Cardiac fibroblast (primary cell): ENCODE measurements at places on chromosomes 2 and 18.
A peak's percentile ranks its signal among the peaks of the same experiment; 100 is the strongest.

DNA sequence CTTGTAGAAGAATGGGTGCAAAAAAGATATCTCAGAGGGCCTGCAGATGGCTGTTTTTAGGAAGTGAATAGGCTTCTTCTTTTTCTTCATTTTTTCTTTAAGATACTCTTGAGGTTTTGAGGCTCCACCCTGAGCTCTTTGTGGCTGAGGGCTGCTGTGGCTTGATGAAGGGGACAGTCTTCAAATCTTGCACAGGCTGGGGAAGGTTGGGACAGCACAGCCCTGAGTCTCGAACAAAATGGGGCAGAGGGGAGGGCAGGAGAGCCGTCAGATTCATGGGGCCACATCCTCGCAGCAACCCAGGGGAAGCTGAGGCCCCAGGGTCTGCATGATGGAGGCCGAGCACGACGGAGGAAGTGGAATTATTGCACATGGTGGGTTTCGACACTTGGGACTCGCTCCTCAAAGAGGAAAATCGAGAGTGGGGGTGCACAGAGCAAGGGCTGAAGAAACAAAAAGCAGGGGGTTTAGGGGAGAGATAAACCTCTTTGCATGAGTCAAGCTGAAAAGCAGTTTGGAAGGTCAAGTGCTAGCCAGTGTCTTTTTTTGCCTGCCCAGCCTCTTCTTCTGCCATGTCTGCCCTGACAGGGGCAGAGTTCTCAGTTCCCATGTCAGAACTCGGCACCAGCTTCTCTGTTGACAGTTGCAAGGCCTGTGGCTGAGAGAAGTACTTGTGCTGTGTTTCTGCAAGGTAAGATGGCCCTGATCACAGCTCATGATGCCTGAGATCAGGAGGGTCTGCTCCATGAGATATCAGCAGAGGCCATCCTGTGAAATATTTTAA lies 19.5 kb downstream of the INPP4A start:
- no peak for DNase-seq

DNA sequence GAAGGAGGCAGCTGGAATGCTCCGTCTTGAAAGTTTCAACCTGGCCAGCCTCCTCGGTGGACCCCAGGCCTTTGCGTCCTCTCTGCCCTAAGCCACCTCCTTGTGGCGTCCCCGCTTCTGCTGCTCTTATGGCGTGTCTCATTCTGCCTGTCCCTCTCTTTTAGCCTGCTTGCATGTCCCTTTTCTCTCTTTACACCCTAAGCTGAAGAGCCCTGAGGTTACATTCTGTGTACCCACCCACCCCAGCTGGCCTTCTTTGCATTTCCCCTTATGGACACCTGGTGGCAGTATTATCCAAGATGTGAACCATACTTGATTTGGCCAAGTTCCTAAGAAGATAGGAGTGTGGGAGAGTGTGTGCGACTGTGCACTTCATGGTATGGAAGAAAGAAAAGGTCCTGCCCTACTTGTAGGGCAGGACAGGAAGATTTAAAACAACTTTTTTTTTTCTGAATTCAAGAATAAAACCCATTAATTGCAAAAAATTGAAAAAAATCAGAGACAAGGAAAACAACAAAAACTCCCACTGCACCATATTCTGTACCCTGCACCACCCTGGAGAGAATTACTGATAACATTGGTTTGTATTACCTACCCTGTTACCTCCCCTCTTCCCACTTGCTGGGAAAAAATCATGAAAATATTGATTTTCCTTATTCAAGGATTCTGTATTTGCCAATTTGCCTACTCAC lies 77.4 kb downstream of the DYSF start:
- DNase-seq, result peak; percentile 65

- DNase-seq, result peak; percentile 70
Measured at GRCh38 chr2:54306556-54306955, 50.5 kb upstream of the TSPYL6 start.

DNA sequence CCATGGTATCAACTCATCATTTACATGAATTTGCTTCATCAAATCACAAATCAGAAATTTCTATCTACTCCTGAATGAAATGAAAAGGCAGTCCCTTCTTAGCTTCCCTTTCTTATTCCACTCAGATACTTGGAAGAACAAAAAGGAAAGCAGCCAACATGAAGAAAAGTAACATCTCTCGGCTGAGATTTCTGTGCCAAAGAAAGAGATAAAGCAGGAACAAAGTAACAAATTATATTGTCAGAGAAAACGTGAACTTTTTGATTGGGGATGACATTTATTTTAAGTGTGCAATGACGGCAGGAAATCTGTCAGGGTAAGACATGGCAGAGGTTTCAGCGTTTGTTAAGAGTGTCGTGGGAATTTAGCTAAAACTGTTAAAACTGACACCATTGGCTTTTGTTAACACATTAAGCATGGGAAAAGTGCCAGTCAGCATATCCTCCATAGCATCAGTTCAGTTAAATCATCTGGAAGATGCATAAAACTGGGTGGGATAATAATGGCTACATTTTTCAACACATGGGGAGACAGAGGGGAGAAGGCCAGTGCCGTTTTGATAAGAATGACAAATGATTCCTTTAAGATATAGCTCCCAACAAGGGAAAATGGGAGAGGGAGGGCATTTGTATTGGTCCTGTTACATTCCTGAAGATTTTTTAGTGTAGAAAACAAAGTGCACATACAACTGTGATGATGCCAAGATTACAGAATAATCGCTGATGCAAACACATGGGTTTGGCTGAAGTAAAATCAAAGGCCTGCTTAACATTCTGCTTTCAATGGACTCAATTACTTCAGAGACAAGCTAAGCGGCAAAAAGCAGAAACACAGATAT lies 211.6 kb downstream of the ZNF521 start:
- DNase-seq, result no peak

DNA sequence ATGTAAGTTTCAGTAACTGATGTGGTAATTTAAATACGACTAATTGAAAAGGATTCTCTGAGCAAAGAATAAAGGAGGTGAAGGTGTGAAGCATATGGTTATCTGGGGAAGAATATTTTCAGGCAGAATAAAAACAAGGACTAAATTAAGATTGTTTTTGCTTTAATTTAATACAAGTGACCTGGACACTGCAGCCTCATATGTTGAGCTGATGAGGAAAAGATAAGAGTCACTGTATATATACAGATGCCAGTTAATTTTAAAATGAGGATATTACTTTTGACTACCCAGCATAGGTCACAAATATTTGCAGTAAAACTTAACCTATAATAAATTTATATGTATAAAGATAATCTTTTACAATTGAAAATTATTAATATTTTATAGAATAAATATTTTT lies 47.8 kb upstream of the LRP1B start:
- no peak for DNase-seq
